ENCODE measurements at places on chromosomes 11 and 22.

- DNase-seq = no peak
These were observed 147.7 kb downstream of the ATXN10 start for GRCh38 chr22:45819305-45819704.

DNA sequence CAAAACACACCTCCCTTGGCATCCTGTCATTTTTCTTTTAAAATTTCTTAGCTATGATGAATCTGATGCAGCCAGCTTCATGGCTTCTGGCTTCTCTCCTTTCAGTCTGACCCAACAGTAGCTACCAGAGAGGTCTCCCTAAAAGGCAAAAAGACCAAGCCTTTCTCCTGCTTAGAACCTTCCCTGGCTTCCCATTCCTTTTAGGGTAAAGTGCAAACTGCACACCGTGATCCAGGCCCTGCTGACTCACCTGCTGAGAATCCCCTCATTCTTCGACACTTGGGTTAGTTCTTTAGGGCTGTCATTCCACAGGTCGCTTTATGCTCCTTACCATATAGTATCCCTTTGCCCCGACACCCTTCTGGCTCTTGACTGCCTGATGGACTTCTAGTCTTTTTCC, 362.4 kb downstream of the MIAT start:
- no peak for DNase-seq

GRCh38 chr11:59358595-59358994, at the start of gene OR5AN1:
TSS of gene OR5AN1 (plus strand) at chr11:59358895. CDS start at chr11:59364459, 5,564 bp downstream.
- no peak for DNase-seq

DNA sequence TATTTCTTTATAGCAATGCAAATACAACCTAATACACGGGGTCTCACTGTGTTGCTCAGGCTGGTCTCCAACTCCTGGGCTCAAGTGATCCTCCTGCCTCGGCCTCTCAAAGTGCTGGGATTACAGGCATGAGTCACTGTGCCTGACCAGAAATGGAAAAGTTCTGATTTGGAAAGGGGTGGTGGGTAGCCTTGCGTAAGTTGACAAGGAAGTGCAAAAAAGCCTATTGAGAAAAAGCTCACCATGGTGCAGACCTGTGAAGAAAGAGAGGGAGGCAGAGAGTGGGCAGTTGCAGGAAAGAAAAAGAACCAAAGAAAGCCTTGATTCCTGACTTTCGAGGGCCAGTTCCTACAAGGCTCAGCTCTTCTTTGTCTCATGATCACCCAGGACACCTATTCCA, 27.1 kb downstream of the AGBL2 start:
- no peak for DNase-seq

- DNase-seq = no peak
These were observed 37.7 kb upstream of the SPON1 start for GRCh38 chr11:13924801-13925327.

GRCh38 chr11:75627906-75628668, 40.8 kb downstream of the MAP6 start:
- DNase-seq = no peak

DNA sequence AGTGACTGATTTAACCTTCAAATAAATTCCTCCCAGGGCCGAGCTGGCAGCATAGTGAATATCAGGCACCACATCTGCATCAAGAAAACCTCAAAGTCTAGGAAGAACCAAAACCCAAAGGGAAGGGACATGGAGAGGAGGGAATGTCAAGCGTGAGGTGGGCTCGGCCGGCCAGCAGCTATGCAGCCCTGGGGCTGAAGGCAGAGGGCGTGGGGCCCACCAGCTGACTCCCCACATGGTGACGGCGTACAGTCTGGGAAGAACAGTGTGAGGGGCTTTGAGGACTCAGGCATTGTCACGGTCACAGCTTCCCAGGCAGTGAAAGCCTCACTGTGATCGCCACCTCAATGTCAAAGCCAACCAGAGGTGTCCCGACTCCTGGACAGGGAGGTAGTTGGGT, 412.5 kb downstream of the SHANK2 start:
- no peak for DNase-seq

DNA sequence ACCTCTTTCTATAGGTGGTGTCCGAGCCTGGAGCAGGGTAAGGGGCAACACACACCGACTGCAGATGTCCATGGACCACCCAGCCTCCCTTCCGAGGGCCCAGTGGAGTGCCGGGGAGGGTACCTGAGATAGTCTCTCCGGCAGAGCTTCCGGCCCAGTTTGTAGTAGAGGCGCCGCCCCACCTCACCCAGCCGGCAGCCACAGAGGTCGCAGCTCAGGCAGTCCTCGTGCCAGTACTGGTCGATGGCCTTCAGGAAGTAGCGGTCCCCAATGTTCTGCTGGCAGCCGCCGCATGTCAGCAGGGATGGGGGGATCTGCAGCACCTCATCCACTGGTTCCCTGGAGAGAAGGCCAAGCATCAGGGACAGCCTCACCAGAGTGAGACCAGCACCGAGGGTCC, 27.4 kb downstream of the LMO2 start:
- DNase-seq = no peak

- peak; percentile 59 for DNase-seq
These were observed 550.9 kb upstream of the CCDC90B start for GRCh38 chr11:83836883-83837654.

DNA sequence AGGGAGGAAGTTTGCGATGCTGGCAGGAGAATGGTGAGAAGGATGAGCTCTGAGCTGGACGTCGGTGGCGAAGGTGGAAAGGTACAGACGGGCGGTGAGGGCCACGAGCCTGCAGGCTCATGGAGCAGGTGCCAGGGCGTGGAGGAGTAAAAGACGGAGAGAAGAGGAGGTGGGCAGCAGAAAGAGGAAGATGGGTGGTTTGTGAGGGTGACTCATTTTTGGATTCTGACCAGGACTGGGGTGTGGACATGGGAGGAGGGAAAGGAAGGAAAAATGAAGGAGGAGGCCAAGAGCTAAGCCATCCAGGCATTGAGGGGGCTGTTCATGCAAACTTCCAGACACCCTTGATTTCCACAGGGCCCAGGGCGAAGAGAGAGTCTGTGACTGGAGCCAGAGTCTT, 3.5 kb downstream of the ZDHHC24 start:
- no peak for DNase-seq

- no peak for DNase-seq
These were observed 604.4 kb downstream of the BUD13 start for GRCh38 chr11:116168459-116168787.

GRCh38 chr11:123218451-123218850, 23.4 kb upstream of the CLMP start:
- no peak for DNase-seq

DNA sequence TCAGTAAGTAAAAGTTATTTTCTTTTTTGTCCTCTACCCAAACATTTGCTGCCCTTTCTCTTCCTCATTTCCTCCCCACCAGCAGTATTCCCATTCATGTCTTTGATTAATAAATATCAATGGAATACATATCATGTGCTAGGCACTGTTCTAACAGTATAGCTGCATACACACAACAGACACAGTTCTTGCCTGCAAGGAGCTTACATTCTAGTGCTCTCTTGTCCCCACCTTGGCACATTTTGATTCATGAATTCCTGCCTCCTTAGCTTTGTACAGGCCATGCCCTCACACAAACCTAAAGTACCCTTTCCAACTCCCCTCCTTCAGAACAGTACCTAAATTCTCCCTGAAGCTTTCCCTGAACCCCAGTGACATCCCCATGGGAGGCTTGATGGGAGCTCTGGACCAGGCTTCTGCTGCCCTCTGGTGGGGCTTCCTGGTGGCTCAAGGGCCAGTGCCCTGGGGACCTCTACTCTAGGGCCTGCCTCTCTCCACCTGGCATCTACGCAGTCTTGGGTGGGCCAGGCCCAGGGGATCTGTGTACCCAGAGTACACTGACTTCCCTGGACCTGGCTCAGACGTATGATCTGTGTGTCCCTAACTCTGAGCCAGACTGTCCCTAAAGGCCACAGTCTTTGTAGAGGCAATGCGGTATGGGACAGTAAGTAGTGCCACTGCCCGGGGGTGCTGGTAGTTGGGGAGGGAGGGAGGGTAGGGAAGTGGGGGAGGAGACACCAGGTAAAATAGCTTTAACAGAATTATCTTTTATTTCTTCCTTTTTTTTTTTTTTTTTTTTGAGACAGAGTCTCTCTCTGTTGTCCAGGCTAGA, 14.1 kb downstream of the RPS13 start:
- DNase-seq = peak; percentile 64

DNA sequence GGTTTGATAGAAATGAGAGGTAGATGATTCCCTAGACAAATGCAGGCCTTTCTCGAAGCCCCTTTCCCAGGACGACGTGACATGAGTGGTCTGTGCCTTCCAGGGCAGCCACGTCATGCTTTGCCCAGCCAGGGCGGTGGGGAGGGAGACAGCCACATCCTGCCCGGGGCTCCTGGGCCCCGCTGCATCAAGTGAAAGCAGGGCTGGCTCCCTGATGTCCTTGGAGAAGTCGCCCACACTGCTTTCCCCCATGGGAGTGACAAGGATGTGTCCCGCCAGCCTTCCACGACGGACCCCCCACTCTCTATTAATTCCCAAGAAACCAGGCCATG, 13.2 kb downstream of the PPARA start:
- DNase-seq = no peak

DNA sequence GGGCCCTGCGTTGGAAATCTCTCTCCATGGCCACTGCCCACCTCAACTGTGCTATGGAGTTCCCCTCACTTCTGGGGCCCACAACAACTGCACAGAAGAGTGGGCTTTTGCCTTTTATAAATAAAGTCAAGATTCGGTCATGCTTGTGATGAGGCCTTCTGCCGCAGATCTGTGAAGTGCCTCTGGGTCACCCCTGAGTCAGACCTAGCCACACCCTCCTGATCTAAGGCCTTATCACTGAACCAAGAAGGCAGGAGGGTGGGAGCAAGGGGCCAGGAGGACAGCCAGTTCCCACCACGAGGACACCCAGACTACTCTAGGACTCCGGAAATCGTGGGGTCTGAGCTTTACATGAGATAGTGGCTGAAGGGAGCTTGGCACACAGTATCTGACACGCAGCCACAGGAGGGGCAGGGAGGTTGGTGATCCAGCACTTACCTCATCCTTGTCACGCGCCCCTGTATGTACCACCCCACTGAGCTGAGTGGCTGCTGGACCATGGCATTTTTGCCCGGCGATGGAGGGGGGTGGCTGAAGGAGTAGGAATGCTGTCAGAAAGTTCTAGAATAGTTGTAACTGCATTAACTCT, 115.7 kb downstream of the ABTB2 start:
- peak; percentile 43 for DNase-seq

DNA sequence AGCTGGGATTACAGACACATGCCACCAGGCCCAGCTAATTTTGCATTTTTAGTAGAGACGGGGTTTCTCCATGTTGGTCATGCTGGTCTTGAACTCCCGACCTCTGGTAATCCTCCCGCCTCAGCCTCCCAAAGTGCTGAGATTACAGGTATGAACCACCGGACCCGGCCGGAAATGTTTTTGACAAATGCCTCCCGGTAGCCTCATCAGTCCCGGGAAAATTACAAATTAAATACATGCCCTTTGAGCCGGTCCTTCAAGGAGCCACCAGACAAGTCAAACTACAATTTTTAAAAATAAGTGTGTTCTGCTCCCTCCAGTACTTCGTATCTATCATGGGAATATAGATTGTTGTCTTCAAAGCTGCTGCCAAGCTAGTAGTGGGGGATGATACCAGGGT, 17.5 kb downstream of the WBP2NL start:
- no peak for DNase-seq

- no peak for DNase-seq
These were observed 705 bp downstream of the BBOX1 start for GRCh38 chr11:27041141-27041899.

- DNase-seq = no peak
These were observed 703.3 kb upstream of the CCDC179 start for GRCh38 chr11:23563591-23563990.

GRCh38 chr22:22226448-22227187, 18.0 kb upstream of the VPREB1 start:
- no peak for DNase-seq

GRCh38 chr11:125925804-125926203, 20.0 kb upstream of the VSIG10L2 start:
- no peak for DNase-seq

- DNase-seq = no peak
These were observed 85.6 kb upstream of the PARVA start for GRCh38 chr11:12291766-12292165.

DNA sequence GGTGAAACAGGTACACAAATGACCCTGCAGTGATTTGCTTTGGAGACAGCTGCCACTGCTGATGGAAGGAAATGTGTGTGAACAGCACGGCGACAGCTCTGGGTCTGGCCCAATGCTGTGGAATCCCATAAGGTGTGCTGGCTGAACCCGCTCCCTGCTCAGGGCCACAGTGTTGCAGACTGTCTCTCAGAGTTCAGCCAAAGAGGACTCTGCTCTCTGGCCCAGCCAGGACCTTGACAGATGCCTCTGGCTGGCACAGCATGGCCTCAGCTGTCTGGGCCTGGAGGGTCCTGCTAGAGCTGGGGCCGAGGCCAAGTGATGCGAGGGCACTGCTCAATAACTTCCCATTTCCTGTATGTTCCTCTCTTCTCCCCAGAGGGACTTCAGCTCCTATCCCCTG, 5.3 kb upstream of the ABCC8 start:
- DNase-seq = no peak

- no peak for DNase-seq
These were observed 50.5 kb upstream of the FDX1 start for GRCh38 chr11:110379261-110379660.

DNA sequence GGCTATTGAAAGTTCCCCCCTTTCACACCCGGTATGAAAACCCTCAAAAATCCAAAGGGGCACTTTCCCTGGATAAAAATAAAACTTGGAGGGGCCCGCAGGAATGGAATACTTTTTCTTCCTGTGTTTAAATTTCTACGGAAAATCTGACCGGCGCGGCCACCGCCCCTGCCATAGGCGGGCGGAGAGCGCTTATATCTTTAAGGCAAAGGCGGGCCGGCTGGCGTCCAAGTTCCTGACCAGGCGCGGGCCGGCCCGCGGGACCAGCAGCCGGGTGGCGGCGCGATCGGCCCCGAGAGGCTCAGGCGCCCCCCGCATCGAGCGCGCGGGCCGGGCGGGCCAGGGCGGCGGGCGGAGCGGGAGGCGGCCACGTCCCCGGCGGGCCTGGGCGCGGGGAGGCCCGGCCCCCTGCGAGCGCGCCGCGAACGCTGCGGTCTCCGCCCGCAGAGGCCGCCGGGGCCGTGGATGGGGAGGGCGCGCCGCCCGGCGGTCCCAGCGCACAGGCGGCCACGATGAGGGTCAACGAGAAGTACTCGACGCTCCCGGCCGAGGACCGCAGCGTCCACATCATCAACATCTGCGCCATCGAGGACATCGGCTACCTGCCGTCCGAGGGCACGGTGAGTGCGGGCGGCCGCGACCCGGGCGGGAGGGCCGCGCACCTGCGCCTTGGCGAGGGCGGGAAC, at the start of gene ANO1:
ANO1 (plus strand) TSS at position 223 of the 686 bp plus-strand sequence; CDS start at position 513, 290 bp downstream.
- DNase-seq = no peak

GRCh38 chr22:46726066-46726985, 11.7 kb downstream of the CERK start:
- DNase-seq = no peak

GRCh38 chr22:46661221-46661851, 41.1 kb downstream of the GRAMD4 start:
- DNase-seq = peak; percentile 63

- no peak for DNase-seq
These were observed 7.9 kb downstream of the LRRC75B start for GRCh38 chr22:24584871-24585411.

All from RWPE1 (cell line).